ENCODE measurements at places on chromosomes 1 and 21. TPM values are rescaled to one million over a fixed set of nuclear protein-coding genes. Genes with fewer than 3 reads are reported as not detected.

Gene CFHR2
- not detected for total RNA-seq

Gene GPR61
- not detected for total RNA-seq

Gene PRAMEF8
- not detected for total RNA-seq

Gene PDE9A
- total RNA-seq, result 1.3 TPM

Gene SDC3
- 8.4 TPM for total RNA-seq

Gene TMEM201
- total RNA-seq, result 14.6 TPM

Gene LCE1F
- not detected for total RNA-seq

Gene OR2T1
- total RNA-seq, result not detected

Gene ZNF326
- 16.4 TPM for total RNA-seq

Gene DYRK3
- 9.0 TPM for total RNA-seq

Gene PADI2
- 1.1 TPM for total RNA-seq

Gene SLC9C2
- total RNA-seq, result not detected

Gene JAK1
- 189 TPM for total RNA-seq
